Esophagus squamous epithelium (tissue), 5 donors: ENCODE measurements at places on chromosomes 13 and 19.

DNA sequence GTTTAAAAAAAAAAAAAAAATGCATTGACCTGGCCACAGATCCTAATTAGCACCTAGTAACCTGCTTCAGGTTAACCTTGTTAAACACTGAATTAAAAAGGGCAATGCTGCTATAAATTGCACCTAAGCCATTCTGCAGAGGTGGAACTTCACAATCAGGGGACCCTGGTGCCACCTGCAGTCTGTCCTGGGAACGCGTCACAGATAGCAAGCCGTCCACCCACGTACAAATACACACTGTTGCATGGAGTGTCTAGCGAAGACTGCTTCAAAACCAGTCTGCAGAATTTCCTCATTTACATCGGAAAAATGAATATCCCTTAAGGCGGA lies 169.3 kb downstream of the COL4A1 start:
- DNase-seq: no peak

DNA sequence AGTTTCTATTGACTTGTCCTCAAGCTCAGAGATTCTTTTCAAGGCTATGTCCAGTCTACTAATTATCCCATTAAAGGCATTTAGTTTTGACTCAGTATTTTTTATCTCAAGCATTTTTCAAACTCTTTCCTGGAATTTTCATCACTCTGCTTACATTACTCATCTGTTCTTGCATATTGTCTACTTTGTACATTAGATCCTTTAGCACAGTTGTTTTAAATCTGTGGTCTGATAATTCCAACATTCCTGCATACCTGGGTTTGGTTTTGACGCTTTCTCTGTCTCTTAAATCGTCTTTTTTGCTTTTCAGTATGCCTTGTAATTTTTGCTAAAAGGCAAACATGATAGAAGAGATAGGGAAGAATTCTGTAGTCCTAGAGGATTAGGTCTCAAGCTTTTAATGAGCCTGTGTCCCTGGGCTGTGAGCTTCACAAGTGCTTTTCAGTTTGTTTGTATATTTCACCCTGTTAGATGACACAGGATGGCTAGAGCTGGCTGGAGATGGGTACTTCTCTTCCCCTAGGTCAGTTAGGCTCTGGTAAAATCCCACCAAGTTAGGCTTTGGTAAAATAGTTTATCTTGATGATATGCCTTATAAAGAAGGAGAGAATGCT lies 46.1 kb upstream of the GPC6 start:
- DNase-seq: no peak

DNA sequence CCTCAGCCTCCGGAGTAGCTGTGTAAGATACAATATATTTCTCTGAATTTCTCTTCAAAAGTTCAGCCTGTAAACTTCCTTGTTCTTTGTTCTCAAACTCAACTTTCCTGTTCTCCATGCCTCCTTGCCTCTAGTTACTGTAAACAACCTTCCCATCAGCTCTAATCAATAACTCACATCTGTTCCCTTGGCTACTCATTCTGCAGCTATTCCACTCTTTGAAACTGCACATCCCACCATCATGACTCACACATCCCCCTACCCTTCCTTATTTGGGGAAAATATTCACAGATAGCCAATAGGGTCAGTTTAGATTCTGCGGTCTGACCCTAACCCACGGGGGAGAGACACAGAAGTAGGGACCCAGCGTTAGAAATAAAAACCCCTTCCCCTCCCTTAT lies 2.0 kb downstream of the ZNF562 start:
- no peak for DNase-seq

- DNase-seq: no peak
These were observed 78.3 kb downstream of the CYSLTR2 start for GRCh38 chr13:48731957-48732569.

- no peak for DNase-seq
These were observed 22.1 kb downstream of the WTIP start for GRCh38 chr19:34503531-34504272.

GRCh38 chr19:45971260-45971902 lies 2.3 kb downstream of the NOVA2 start:
- DNase-seq: no peak

DNA sequence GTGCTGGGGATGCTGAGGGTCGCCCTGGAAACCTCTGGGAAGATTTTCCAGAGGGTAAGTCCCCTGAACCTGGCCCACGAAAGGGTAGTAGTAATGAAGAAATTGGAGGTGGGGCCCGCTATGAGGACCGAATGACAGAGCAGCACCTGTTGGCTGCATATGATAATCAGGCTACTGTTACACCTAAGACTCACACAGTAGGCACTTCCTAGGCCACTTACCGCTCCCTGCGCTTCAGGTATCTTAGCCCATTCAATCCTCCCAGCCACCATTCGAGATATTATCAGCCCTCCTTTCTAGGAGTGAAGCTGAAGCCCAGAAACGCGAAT lies 4.3 kb upstream of the LRFN3 start:
- no peak for DNase-seq

DNA sequence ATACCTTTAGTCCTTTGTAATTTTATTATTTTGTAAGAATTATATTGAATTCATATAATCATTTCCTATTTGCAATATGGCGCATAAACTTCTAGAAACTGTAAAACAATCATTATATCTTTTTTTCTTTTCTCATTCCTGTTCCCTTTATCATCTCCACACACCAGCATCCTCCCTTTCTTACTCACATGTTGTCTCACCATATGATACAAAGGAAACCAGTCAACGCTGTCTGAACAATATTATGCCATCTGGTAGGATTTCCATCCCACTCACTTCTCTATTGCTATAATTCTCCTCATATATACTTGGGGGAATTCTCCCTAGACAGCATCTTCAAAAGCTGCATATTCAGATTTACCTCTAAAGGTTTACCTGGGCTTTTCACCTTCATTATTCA lies 389.8 kb downstream of the NDFIP2 start:
- no peak for DNase-seq

GRCh38 chr13:75321084-75321483 lies 160.9 kb downstream of the TBC1D4 start:
- no peak for DNase-seq

DNA sequence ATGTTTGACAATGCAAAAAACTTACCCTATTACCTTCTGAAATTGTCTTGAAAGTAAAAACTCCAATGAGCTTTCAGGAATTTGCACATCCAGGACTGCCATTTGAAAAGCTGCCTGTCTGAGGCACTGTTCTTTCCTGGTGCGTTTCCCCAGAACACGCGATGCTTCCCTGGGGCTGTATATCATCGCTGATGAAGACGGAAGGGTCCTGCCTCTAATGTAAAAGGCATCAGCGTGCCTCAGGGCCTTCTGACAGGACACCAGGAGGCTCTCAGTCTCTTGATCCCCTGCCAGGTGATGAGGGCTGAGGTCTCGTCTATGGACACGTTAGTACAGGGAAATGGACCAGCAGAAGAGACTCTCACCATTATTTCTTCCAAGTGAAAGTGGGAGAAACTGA lies 296.8 kb downstream of the EFNB2 start:
- DNase-seq: no peak

GRCh38 chr13:51041710-51042109 lies 69.4 kb downstream of the C13orf42 start:
- DNase-seq: no peak

DNA sequence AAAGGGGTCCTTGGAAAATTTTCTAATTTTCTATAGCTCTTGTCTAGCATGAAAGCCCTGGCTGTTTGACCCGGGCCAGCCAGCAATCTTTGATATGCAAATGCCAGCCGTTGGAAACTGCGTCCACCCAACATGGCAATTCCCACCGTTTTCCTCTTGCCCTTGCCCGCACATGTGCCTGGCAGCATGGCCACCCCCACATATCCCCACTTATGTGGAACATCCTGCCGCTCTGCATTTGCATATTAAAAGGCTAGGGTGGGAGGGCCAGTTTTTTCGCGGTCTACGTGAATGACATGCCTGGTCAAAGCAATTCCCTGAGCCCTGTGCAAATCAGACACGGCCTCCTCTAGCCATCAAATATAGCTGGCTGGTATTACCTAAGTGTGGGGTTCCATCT lies 110.3 kb upstream of the TDRD3 start:
- no peak for DNase-seq

- DNase-seq: no peak
These were observed 437.7 kb downstream of the TSHZ3 start for GRCh38 chr19:30911491-30911890.

- no peak for DNase-seq
These were observed 151.4 kb downstream of the PDS5B start for GRCh38 chr13:32737679-32738078.

- no peak for DNase-seq
These were observed 238.8 kb downstream of the RFC3 start for GRCh38 chr13:34056733-34057258.
